Stimulated activated CD8-positive, alpha-beta memory T cell treated with anti-CD3 and anti-CD28 coated beads, Interleukin-7, amount 100 ng/mL, for 1 hour (primary cell): ENCODE measurements at places on chromosomes 11 and 22.
A peak's percentile ranks its signal among the peaks of the same experiment; 100 is the strongest.

- DNase-seq = no peak
Measured at GRCh38 chr11:86678296-86678695, 5.9 kb upstream of the ME3 start.

GRCh38 chr11:108897071-108897481 is 232.2 kb downstream of the DDX10 start:
- no peak for DNase-seq

DNA sequence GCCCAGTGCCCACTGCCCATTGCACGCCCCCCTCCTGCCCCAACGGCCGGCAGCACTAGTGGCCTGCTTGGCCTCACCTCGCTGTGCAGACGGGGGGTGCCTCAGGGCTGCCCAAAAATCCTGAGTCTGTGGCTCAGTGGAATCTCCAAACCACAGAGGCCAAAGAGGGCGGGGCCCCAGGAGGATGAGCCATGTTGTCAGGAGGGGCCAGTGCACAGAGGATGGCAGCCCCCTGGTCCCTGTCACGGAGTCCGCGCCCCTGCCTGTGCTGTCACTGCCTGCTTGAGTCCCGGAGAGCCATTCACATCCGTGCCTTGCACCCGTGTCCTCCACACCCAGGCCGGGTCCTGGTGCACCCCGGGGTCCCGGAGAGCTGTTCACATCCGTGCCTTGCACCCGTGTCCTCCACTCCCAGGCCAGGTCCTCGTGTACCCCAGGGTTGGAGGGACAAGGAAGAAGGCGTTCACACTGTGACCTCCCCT is 36.4 kb upstream of the MUC5AC start:
- no peak for DNase-seq

DNA sequence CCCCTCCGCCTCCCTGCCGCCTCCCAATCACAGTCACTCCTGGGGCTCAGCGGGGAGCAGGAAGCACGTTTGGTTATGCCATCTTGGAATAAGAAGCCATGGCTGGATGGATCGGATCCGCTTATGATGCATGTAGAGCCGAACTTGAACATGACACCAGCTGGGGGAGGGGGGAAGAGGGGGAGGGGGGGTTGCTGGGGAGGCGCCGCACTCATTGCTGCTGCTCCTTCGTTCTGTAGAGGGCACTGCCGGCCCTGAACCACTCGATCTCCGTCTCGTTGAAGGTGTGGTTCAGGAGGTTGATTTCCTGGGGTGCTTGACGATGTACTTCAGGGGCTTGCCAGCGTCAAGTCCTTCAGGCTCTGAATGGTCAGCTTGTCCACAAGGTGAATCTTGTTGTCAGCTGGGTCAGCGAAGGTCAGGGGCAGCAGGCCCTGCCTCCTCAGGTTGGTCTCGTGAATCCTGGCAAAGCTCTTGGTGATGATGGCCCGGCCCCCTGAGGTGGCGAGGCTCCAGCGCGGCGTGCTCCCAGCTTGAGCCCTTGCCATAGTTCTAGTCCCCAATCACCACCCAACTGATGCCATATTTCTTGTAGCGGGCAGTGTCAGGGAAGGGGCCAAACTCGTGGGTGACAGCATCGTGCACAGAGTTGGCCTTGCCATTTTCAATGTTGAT is 476.9 kb upstream of the ISX start:
- no peak for DNase-seq

GRCh38 chr11:75900848-75901247 is 85.8 kb downstream of the UVRAG start:
- no peak for DNase-seq

- DNase-seq = no peak
Measured at GRCh38 chr11:398826-399225, 4.8 kb downstream of the PKP3 start.

GRCh38 chr22:40414838-40415505 is 44.6 kb downstream of the SGSM3 start:
- DNase-seq = no peak

DNA sequence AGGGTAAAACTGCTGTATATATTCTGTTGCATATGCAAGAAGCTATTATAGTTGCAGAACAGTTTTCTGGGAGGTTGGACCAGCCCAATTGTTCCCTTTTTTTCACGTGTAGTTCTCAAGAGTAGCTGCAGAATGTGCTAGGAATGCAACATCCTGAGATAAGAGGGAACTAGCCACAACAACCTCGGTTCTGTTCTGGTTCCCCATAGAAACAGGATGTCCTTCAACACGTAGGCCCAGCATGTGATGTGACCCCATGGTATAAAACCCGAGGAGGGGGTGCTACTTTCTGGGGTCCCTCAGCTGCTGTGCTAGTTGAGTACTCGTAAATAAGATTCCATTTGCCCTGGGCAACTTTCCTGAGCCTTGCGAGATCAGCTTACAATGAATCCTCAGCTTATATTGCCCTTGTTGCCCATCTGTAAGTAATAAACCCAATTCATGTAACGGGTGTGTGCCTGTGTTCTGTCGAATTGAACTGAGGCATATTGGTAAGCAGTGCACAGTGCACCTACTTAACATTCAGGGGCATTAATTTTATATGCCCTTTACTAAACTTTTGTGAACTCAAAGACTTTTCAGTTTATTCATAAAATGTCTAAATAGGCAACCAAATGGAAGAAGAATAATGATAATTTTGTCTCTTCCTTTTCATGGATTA is 23.0 kb upstream of the TRAF6 start:
- DNase-seq = no peak

DNA sequence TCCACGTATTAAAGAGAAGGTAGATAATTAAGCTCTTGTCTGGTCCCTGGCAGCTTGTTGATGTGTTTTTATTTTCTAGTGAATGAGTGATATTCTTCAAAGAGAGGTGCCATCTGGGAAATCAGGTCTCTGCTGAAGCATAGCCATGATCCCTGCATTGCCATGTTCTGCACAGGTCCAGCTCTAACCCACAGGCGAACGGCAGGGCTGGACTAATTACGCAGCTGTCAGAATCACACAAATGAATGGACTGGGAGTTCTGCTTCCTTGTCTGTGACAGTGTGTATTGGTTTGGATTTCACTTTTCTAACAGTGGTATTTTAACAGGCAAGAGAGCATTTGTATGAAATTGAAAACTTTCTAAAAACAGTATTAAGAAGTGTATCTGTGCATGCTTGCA is 235.6 kb downstream of the FAT3 start:
- no peak for DNase-seq

DNA sequence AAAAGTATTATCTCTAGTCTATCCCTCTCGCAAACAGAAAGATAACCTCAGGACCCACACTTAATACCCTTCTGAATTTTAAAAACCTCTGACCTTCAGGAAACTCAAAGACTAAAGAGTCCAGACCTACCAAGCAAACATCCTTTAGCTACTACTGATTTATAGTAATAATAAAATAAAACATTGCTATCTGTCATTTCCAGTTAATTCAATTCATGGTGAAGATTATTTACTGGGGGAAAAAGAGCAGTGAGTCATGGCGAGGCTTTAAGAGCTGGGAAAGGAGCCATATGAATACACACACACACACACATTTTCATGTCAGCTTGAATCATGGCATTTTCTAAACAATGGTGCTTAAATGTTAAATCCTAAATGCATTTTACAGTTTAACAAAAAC is 87.1 kb downstream of the FAM76B start:
- no peak for DNase-seq

- DNase-seq = no peak
Measured at GRCh38 chr11:31106968-31107576, 262.5 kb downstream of the DCDC1 start.

DNA sequence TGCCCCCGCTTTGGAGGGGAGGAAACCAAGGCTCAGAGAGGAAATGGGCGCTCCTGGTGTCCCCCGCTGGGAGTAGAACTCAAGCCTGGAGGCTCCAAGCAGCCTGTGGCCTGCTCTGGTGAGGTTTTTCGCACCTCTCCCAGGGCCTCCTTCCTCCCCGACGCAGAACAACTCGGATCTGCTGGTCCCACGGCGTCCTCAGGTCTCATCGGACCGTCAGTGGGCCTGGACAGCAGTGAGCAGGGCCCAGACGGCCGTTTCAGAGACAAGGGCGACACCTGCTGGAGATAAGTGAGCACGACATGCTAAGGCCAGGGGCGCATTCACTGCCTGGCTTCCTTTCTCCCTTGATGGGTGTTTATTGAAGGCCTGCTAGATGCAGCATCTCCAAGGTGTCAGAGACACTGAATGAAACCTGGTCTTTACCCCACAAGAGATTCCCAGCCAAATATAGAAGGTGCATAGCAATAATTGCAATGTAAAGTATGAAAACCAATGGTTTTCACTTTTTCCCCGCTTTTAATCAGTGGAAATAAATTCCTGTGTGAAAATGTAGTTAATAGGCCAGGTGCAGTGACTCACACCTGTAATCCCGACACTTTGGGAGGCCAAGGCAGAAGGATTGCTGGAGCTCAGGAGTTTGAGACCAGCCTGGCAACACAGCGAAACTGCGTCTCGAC is 26.9 kb upstream of the CD82 start:
- DNase-seq = peak; percentile 39

DNA sequence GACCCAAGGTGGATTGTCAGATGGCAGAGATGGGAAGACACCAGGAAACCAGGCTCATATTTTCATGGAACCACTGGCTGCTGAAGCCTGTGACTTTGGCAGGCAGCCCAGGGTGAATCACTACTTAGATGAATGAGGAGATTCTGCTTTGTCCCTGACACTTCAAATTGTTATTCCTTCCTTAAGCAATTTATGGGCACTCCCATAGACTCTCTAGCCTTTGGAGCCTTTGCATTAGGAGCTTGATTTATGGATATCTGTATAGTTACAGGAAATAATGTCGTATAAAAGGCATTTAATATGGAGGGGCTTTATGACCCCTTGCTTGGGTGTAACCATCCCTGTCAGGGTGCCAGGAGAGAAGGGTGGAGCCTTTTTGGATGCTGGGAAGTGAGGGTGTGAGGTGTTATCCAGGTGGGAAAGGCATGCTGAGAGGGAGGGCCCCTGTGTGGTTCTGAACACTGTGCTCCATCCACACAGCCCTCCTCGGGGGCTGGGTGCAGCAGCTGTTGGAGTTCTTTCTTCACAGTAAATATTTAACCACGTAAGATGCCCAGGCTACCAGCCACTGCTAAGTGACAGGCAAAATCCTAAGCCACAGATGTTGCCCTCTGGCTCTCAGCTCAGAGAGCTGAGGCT is 35.3 kb downstream of the IL18 start:
- DNase-seq = no peak

- no peak for DNase-seq
Measured at GRCh38 chr11:65663639-65664200, 1.0 kb upstream of the RELA start.

DNA sequence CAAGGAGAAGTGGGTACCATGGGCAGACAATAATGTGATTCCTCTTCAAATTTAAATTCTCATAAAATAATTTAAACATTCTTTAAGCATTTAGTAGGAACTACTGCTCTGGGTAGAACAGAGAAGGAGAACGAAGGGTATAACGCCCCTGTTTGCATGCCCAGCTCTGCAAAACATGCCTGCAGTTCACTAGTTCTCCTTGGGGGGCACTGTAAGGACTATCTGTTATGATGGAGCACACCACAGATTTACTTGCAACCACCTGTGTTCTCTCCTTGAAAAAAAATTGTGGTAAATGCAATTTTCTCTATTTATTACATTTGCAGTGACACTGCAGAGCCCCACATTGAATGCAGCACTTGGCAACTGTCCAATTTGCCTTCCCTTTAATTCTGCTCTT is 100.3 kb downstream of the GUCY1A2 start:
- no peak for DNase-seq

GRCh38 chr22:19869497-19870152 is 15.0 kb upstream of the GNB1L start:
- DNase-seq = no peak

DNA sequence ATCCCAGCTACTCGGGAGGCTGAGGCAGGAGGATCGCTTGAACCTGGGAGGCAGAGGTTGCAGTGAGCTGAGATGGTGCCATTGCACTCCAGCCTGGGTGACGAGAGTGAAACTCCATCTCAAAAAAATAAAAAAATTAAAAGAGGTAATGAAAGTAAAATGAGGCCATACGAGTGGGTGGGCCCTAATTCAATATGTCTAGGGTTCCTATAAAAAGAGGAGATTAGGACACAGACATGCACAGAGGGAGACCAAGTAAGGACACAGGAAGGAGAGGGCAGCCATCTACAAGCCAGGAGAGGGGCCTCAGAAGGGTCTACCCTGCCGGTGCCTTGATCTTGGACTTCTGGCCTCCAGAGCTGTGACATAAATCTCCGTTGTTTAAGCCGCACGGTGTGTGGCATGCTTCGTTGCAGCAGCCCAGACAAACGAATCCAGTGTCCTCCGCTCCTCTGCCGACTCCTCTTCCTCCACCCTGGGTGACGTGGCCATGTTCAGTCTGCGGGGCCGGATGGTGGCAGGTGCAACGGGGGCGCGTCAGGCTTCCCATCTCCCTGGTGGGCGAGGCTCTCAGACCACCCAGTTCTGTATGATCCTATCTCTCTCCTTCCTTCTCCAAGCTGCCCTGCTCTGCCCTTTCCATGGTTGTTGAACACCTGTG is 51.6 kb upstream of the PARVG start:
- DNase-seq = no peak

DNA sequence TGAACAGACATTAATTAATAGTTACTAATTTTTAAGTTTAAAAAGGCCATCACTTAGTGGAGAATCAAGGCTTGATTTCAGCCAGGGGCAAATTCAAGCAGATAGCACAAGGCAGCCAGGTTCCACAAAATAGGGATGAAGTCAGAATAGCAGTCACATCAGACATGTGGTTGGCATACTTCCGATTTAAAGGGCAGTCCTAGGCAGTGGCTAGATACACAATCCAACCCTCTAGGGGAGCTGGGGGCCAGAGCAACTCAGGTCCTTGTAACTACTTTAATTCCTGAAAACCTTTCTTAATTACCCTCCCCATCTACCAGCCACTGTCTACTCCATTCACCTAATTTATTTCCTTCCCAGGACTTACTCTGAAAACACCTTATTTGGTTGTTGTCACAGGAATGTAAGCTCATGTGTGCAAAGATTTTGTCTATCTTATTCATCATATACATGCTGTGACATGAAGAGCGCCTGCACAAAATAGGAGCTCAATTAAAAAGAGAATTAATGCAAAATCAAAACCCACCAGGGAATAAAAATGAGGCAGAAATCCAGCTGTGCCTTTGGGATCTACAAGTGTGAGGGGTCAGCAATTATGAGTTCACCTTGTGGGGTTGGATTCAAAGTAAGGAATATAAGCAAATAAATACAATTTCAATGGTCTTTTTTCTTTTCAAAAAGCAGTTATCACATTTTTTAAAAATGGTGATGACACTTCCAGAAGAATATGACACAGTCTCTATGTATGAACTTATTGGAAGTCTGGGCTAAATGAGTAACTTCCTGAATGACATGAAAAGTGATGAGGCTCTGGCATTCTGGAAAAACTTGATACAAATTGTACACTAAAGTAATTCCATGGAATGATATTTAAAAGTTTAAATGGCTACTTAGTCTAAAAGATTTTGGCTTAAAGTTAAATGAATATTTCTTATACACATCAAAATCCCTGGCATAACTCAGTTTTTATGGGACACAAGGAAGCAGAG is 53.8 kb downstream of the COPB1 start:
- DNase-seq = no peak
